ENCODE measurements at places on chromosomes 7 and 10. TPM values are rescaled to one million over a fixed set of nuclear protein-coding genes. Genes with fewer than 3 reads are reported as not detected.

Gene PGAM2
- not detected for total RNA-seq

Gene DIP2C
- total RNA-seq = 10.0 TPM

Gene UCMA
- total RNA-seq = not detected

Gene USP54
- 32.3 TPM for total RNA-seq

Gene TRRAP
- 12.9 TPM for total RNA-seq

Gene CLCN1
- total RNA-seq = not detected

Gene TEX36
- total RNA-seq = not detected

Gene HMX3
- not detected for total RNA-seq

Gene IGF2BP3
- total RNA-seq = 74.1 TPM

DNA sequence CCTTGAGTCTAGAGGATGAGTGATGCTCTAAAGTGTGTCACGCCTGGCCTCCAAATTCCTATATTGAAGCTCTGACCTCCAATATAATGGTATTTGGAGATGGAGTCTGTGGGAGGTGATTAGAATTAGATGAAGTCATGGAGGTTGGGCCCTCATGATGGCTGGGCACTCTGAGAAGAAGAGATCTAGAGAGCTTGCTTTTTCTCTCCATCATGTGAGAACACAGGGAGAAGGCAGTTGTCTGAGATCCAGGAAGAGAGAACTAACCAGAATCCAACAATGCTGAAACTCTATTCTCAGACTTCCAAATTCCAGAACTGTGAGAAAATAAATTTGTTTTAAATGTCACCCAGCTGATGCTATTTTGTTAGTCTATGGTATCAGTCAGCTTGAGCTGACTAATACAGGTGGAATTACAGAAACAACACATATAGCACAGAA, 15.1 kb downstream of the RNF216 start:
- peak; percentile 67 for DNase-seq

- DNase-seq = peak; percentile 63
Measured at GRCh38 chr7:129438839-129439651, 4.8 kb downstream of the STRIP2 start.

GRCh38 chr7:81956520-81956919, 186.7 kb upstream of the HGF start:
- DNase-seq = peak; percentile 30

DNA sequence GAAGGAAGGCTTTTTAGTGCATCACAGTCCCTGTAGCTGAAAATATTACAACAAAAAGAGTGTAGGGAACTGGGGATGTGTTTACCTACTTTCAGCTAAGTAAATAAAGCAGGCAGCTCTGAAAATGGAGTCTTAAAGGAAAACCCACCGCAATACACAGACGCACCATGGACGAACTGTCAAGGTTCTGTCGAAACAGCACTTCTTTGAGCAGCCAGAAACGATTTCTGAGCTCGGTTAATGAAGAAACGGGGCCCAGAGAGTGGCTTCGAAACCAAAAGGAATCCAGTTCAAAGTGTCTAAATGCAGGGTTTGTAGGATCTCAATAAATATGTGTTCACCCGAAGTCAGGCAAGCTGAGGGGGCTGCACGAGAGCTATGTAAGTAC, 275.4 kb upstream of the NEBL start:
- no peak for DNase-seq

DNA sequence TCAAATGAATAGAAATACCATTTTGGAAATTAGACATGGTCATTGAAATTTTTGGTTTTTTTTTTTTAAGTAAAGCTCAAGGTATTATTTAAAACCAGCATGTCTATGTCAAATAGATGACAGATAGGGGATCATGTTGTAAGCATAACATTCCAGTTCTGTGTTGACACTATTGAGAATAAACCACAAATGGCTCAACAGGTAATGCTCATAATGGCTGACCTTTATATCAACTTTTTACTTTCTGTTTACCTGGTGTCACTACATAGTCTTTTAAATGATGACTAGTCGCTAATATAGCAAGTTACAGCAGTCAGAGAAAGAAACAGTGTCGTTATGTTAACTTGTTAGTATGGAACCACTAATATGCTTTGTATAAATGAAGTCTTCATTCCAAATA, 616.0 kb downstream of the GATA3 start:
- no peak for DNase-seq

GRCh38 chr10:132461103-132461682, 64.2 kb downstream of the PWWP2B start:
- DNase-seq = no peak

- DNase-seq = no peak
Measured at GRCh38 chr7:20235288-20235687, 18.1 kb upstream of the MACC1 start.

DNA sequence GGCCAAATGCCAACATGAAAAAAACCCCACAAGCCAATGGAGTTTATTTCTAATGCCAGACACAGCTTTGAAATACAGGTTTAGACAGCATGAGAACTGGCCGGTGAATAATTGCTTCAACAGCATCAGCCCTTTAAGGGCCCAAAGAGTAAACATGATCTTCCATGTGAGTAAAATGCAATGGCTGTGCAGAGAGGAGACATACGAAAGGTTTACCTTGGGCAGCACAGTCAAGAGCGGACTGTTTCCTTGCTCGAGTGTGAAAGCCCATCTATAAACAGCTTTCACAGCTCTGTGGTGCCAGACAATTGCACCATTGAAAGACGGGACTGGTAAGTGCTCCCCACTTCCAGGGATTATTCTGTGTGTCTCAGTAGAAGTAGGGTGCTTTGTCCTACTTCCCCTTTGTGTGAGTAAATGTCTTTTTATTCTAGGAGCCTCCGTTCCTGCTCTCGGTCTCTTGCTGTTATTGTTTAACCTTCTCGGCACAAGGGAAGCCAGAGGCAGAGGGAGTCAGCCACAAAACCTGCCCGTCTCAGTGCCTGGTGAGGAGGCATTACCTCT, 77.8 kb upstream of the KAT6B start:
- DNase-seq = no peak

GRCh38 chr7:3301449-3301731, 338 bp downstream of the SDK1 start:
- DNase-seq = no peak

GRCh38 chr7:99767662-99768061, 16.3 kb downstream of the CYP3A4 start:
- DNase-seq = no peak

DNA sequence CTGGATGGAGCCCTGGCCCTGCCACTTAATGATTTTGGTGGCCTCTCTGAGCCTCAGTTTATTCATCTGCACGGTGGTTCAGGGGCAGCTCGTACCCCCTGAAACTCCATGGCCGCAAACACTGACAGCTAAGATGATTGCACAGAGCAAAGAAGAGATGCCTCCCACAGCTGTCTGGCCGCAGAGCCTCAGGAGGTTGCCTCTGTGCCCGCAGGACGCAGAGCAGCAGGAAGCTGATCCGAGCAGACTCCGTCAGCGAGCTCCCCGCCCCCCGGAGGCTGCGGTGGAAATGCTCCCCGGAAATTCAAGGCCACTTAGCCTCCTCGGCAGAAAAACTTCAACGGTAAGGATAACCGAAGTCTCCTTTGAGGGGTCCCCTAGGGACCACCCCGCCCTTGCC, 30.2 kb upstream of the C10orf53 start:
- no peak for DNase-seq

- no peak for DNase-seq
Measured at GRCh38 chr7:43749383-43749940, 9.0 kb upstream of the BLVRA start.

DNA sequence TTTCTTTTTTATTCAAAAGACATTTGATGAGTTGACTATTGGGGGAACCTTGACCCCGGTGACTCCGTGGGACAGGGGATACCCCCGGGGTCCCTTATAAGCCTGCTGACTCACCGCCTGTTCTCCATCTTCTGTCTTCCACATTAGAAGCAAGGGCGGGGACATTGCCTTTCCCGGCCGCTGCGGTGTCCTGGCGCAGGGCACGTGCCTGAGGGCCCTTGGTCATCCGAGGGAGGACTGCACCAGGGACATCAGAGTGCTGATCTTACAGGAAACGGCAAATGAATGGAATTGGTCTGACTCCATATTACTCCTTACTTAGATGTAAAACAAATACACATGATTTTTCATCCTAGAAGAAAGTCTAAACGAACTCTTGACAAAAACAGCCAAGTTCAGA, 170.1 kb downstream of the CUX1 start:
- DNase-seq = no peak

Data from A172 (cell line).